ENCODE measurements at places on chromosomes 4 and X.

DNA sequence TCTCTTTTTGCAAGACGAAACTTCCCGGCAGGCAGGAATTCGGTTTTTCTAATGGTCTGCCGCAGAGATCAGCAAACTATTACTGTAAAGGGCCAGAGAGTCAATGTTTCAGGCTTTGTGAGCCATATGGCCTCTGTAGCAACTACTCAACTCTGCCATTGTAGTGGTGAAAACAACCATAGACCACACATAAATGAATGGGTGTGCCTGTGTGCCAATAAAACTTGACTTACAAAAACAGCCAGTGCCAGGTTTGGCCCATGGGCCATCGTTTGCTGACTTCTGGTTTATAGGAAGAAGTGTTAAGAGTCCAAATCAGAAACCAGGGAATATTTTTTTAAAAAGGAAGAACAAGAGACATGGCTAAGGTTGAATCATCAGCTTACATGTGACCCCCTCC, 163.0 kb downstream of the SH3KBP1 start:
- no peak for DNase-seq

DNA sequence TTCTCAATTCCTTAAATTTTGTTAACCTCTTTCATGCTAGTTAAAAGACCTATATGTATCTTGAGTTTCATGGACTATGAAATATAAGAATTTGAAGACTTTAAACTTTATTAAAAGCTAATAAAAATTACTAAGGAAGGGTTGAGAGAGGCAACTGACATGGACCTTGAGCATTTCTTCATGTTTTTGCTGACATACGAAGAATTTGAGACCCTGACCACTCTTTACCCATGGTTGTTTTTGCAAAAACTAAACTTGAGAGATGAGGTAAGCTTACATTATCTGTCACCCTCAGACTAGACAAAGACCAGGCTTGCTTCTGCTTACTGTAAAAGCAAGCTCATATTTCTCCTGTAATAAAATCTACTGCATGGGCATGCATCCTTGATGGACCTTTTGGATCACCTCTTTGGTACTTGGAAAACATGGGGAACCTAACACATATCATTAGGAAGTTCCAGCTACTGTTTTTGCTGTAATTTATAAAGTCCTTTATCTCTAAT, 338.2 kb upstream of the PABPC4L start:
- DNase-seq, result no peak

DNA sequence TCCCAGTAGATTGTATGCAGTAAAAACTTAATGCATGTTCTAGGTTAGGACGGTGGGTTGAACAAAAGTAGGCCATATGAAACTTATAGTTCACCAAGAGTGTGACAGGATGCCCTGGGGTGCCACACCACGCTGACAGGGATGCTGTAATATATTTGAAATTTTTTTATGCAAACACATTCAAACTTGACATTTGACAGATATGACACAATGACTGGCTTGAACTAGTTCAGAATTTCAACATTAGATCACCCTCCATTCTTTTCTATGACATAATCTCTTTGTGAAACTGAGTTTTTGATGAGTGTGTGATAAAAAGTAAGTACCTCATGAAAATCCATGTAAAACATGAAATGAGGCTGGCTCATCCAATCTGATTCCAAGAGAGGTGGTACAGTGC, 198.4 kb downstream of the PALLD start:
- no peak for DNase-seq

- DNase-seq, result no peak
Measured at GRCh38 chr4:68369142-68369805, 19.4 kb upstream of the YTHDC1 start.

DNA sequence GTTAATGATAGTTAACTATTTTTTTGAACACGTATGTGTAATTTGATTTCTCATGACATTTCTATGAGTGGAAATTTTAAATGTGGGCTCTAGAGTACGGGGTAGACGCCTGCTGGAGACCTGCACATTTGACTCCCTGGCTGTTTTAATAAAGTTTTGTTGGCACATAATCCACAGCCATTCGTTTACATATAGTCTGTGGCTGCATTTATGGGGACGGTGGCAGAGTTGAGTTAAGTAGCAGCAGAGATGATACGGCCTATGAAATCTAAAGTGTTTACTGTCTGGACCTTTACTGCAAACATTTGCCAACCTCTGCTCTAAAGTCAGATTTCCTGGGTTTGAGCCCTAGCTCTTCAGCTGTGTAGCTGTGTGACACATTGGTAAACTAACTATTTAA, 118.8 kb downstream of the CHRNA9 start:
- no peak for DNase-seq

GRCh38 chrX:147953976-147954375, 27.2 kb upstream of the FMR1NB start:
- DNase-seq, result no peak

DNA sequence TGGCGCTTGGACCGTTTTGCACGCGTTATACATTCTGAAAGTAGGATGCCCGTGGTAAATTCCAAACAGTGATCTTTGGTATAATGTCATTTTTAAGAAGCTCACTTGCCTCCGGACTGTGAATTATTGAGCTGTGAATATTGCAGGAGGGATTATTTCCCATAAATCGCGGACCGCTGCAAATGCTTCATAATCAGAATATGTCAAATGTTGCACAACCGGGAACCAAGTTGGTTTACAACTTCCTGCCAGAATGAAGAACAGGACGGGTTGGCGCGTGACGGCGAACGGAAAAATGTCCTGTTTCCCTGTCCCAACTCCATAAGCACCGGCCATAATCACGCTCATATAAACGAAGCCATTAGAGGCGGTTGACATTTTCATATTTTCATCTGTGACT, 67.6 kb downstream of the SHOX start:
- no peak for DNase-seq

DNA sequence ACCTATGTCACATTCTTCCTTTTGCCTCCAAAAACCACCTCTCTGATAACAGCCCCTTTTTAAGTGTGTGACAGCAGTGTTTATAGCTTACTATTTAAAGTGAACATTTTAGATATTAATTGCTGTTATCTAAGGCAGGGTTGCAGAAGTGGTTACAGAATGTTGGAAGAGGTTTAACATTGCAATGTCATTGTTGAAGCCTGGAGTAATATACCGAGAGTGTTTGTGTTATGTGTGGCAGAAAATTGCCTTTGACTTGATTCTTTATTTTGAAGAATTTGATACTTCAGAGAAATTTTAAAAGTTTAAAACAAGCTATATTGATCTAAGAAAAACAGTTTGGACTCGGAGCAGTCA, 37.1 kb downstream of the SMARCAD1 start:
- DNase-seq, result no peak

GRCh38 chrX:50469206-50469605, 1.4 kb downstream of the DGKK start:
- no peak for DNase-seq

- no peak for DNase-seq
Measured at GRCh38 chr4:111018216-111018615, 395.3 kb upstream of the PITX2 start.

DNA sequence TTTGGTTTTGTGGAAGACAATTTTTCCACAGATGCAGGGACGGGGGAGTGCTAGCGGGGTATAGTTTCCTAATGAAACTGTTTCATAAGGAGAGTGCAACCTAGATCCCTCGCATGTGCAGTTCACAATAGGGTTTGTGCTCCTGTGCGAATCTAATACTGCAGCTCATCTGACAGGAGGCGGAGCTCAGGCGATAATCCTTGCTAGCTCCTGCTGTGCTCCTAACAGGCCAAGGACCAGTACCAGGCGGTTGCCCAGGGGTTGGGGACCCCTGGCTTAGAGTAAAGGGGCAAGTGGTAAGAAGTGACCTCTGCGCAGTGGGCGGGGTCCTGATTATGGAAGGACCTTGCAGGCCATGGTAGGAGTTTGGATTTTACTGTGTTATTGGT, 3.8 kb downstream of the SCML1 start:
- DNase-seq, result no peak

- no peak for DNase-seq
Measured at GRCh38 chr4:177047851-177048174, 255.1 kb upstream of the VEGFC start.

DNA sequence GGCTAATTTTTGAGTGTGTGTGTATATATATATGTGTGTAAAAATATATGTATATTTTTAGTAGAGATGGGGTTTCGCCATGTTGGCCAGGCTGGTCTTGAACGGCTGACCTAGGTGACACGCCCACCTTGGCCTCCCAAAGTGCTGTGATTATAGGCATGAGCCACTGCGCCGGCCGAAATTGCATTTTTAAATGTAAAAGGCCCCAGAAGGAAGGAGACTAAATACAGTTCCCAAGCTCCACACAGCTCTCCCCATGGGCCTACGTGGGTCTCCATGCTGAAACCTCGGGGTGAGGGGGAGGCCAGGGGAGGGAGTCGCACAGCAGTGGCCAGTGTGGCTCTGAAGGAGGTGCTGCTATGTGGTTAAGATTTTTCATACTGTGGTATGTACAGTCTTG, 12.8 kb upstream of the CDKN2AIP start:
- no peak for DNase-seq

Measured in stimulated activated effector memory CD8-positive, alpha-beta T cell treated with anti-CD3 and anti-CD28 coated beads, Interleukin-12 subunit alpha, Interleukin-12 subunit beta, amount 100 ng/mL, for 72 hours (primary cell).